ENCODE measurements at places on chromosomes 3 and 15.

- no peak for DNase-seq
Observed at GRCh38 chr3:124078953-124079911, 87.3 kb upstream of the ROPN1 start.

- DNase-seq = no peak
Observed at GRCh38 chr3:180036671-180037455, at the start of gene PEX5L. Gene PEX5L, minus strand, starts transcription at chr3:180036937. Its CDS starts 338 bp downstream, at chr3:180036599.

GRCh38 chr15:67133738-67134066, 68.3 kb downstream of the SMAD3 start:
- no peak for DNase-seq

DNA sequence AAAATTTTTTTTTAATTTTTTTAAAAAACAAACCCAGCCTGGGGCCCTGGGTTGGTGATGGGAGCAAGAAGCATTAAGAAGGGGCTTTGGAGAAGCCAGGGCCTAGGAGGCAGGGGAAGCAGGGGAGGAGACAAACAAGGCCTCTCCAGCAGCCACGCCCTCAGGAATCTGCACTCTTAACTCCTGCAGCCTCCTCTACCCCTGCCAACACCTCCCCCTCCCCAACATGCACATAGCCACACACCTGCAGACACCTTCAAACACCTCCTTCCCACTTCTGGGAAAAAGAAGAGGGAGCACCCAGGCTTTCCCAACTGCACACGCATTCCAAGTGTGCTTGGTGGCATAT, 2.7 kb upstream of the DCAF1 start:
- DNase-seq = no peak

GRCh38 chr3:149967086-149967685, 3.5 kb downstream of the PFN2 start:
- DNase-seq = no peak

DNA sequence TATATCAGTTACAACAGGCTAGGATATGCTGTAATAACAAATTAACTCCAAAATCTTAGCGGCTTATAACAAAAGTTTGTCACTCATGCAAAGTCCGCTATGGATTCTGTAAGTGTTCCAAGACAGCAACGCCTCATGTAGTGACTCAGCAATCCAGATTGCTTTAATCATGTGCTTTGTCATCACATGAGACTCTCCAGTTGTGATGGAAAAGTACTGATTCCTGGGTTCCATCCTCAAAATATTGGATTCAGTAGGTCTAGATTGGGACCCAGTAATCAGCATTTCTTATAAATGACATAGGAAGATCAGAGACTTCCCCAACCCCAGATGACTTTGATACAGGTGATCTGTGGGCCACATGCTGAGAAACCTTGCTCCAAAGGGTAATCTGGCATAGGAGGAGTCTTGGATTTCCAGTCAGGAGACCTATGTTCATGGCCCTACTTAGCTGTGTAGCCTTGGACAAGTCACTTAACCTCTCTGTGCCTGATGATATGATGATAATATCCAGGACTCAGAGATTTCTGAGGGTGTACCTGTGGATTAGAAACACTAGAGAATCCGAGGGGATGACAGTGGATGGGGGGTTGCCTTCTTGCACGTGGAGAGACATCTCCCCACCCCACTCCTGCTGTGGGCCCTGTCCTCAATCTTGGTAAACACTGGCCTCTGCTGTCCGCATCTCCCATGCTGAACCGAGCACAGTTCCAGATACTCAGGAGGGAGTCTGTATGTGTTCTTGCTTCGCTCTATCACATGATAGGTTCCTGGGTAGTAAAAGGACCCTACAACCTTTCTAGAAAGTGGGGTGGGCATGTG, 65.5 kb downstream of the CORO2B start:
- no peak for DNase-seq

DNA sequence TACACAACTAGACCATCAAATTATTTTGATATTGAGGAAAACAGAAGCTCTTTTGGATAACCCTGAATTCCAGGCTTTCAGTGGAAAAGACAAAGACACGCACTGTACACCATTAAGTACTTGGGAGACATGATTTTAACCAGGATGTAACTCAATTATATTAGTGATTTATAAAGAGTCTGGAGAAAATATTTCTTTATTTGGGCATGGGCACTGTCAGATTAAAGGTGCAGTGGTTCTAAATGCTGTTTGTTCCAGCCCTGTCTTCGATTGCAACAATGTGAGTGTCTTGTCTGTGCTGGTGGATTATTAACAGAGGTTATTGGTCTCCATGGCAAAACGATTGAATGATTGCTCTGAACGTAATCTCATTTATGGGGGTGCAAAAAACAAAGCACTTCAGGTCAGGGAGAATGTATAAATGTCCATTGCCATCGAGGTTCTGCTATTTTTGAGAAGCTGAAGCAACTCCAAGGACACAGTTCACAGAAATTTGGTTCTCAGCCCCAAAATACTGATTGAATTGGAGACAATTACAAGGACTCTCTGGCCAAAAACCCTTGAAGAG, at the start of gene TM4SF4:
TSS of gene TM4SF4 (plus strand) at position 448 of the 568 bp plus-strand sequence. CDS start 181 bp downstream, outside the sequence.
- no peak for DNase-seq
